Midbrain (tissue), 1 donor: ENCODE measurements at places on chromosomes 1 and 21.

DNA sequence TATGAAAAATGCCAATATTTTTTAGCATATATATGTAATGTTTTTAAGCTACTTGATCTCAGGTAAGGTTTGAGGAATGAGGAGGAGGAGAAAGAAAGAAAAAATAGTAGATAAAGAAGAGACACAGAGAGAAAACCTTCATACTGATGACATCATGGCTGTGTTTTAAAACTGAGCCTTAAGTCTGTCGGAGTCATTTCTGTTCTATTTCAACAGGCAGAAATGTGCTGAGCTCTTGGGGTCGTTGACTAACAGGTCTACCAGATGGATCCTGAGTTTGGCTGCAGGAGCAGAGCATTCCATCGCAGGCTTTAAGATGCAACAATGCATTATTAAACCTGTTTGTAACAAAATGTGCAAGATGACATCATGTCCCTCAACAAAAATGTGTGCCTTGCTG, 356.0 kb downstream of the TGFB2 start:
- no peak for DNase-seq

- DNase-seq = no peak
Observed at GRCh38 chr1:101330427-101331130, 93.8 kb downstream of the S1PR1 start.

DNA sequence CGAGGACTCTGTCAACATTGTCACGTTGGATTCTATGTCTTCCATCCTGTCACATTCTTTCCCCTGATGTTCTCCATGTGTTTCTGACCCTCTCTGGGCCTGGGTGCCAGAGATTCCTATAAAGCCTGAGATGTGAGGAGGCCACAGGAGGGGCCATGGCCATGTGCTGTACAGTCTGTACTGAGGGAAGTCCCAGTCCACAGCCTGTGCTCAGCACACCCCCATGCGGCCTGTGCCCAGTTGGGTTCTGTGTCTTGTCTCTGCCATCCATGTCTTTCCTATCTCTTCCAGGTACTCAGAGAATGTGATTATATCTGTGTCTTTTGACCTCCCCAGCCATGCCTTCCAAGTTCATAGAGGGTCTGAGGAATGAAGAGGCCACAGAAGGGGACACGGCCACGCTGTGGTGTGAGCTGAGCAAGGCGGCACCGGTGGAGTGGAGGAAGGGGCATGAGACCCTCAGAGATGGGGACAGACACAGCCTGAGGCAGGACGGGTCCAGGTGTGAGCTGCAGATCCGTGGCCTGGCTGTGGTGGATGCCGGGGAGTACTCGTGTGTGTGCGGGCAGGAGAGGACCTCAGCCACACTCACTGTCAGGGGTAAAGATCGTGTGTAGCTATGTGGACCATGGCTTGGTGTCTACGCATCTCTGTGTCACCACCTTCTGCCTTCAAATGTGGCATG, 86.1 kb downstream of the OBSCN start:
- no peak for DNase-seq

DNA sequence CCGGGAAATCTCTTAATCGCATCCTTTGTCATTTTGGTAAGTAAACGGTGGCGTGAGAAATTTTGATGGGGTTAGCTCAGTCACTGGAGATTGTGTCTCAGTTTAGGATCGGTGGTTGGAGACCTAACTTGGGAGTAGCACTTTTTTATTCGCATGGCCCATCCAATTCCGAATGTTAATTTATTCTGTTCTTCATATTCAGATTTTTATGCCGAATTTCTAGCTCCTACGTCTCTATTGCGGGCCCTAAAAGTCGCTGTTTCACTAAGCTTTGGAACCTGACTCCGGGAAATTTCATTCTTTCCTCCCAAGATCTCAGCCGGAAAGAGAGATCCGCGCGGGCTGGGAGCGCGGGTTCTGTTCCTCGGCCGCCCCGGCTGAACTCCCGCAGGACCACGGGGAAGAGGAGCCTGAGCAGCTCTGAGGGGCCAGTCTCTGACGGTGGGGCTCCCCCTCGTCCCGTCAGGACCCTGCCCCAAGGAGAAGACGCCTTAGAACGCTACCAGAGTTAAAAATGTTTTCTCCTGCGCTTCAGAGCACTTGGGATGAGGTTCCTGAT, 279.7 kb downstream of the FAM72C start:
- DNase-seq = no peak

GRCh38 chr1:180898441-180899219, 14.1 kb upstream of the KIAA1614 start:
- DNase-seq = no peak

GRCh38 chr21:42574234-42575027, 60.8 kb downstream of the SLC37A1 start:
- DNase-seq = no peak

DNA sequence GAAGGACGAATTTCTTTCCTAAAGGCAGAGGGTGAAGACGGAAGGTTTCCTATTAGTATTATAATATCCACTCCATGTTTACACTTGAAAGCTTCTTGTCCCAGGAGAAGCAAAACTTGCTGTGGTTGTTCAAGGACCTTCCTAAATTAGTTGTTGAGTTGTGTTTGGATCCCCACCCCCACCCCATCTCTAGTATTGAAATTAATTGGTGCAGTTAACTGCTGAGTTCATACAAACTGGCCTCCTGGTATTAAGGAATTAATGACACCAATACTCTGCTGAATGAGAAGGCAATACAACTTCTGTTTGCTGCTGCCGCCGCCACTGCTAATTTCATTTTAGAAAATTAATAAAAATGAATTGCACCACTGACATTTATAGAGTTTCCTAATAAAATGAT, 308.8 kb downstream of the CAMTA1 start:
- DNase-seq = no peak

DNA sequence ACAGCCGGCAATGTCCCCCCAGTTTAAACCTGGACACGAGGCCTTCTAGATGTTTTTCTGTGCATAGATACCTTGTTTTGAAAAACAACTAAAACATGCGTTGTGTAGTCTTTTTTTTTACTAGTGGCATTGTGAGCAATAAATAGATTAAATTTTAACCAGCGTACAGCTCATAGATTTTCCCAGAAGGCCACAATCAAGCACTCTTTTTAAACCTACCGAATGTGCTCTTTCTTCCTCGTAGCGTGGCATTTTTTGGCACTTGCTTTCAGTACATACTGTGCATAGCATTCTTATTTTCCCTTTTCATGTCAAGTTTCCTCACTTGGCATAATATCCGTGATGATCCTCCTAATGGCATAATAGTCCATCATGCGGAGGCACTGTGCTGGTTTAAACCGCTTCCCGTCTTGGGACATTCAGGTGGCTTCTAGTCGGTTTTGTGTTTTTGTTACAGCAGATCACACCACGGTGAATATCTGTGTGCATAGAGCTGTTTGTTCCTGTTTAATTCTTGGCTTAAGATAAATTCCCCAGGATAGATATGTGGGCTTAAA, 95.3 kb downstream of the PDE9A start:
- no peak for DNase-seq

- DNase-seq = no peak
Observed at GRCh38 chr1:65596768-65597167, 176.3 kb downstream of the LEPR start.

GRCh38 chr1:181514298-181515290, 31.3 kb downstream of the CACNA1E start:
- no peak for DNase-seq

DNA sequence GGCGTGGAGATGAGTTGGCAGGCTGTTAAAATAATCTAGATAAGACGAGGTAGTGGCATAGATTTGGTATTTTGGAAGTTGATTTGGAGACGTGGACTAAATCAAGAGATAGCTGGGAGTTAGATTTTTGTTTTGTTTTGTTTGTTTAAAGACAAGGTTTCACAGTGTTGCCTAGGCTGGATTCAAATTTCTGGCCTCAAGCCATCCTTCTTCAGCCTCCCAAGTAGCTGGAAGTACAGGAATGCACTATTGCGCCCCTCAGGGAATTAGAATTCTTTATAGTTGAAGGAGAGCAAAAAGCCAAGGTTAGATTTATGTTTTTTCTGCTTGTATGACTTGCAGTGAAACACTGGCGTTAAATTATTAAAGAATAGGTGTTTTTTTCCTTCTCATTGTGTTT, 22.3 kb upstream of the SNRPE start:
- DNase-seq = no peak

DNA sequence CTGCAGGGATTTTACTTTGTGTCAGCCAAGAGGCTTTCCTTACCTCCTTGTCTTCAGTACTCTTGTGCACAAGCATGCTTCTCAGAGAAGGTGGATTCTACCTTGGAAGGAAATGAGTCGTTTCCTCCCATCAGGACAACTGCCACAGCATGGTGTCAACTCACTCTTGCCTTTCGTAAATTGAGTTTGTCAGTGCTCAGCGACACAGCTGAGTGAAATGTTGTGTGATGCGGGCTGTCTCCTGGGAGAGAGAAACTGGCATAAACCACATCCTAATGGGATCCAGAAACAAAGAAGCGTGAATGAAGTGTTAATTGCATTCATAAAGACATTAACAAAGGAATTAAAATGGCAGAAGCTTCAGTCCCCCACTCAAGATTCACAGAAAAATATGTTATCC, 51.5 kb upstream of the SLC22A15 start:
- DNase-seq = no peak

- peak; percentile 75 for DNase-seq
Observed at GRCh38 chr1:38941527-38942019, at the start of gene RHBDL2. Gene RHBDL2 (minus strand): TSS chr1:38941830. CDS start chr1:38919212, 22,618 bp downstream.

- no peak for DNase-seq
Observed at GRCh38 chr1:179938752-179939151, 15.9 kb upstream of the CEP350 start.

DNA sequence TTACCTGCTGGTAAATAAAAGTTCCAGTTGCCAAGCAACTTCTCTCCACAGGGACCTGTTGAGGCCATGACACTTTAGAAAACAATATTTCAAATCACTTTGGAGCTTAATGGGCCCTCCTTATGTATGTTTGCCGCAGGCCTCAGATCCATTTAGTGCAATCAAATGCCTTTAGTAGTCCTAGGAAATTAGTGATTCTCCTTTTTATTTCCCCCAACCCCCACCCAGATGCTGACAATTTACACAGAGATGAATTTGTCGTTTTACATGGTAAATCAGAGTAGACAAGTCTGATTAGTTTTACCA, 83.6 kb downstream of the CLIC4 start:
- DNase-seq = no peak

DNA sequence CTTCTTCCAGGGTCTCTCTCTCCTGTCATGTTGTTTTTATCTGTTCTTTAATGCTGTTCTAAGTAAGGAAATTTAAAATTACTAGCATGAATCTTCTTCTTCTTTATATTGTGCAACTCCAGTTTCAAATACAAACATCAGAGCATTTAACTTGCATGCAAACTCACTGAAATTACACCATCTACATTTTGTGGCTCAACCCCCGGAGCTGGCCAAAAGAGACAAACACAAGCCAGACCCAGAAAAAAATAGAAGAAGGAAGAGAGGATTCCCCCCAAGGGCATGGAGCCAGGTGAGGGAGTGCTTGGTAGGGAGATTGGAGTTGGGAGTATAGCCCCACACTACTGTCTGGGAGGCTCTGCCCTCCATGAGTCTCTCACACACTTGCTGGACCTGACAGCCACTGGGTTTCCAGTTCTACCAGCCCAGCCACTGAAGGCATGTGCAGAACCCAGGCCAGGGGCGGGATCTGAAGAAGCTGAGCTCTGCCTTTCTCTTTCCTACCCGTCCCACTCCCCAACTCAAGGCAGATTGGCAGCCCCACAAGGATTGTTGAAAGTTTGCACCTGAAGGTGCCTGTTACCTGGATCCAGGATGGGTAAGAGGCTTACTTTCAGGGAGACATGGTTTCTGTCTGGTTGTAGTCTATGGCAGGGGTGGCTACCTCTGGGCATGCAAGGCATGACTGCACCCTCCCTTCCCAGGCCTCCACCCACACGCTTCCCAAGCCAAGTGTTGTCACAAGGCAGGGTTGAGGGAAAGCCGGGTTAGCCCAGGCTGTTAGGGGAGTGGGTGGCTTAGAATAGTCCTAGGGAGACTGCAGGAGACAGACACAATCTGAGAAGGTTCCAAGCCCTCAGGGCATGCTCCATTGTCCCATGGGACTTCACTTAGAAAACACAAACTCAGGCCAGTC, 297.2 kb downstream of the TGFB2 start:
- DNase-seq = no peak

DNA sequence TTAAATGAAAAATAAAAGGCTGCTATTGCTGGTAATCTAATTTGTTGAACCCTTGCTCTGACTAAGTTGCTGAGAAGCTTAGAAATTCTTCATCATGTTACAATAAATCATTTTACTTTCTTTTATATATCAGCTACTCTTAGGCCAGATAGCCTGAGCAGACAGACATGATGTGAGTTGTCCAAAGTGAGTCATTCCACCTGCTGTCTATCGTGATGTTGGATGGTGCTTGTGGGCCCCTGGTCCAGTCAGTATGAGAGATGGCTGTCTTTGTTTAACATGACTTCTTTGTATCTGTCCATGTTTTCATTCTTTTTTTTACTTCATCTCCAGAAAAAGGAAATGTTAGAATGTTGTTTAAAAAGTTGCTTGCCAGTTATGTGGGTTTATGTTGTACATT, 188.8 kb downstream of the ADGRL2 start:
- no peak for DNase-seq

GRCh38 chr1:32239337-32239736, 7.7 kb upstream of the FAM167B start:
- DNase-seq = no peak

DNA sequence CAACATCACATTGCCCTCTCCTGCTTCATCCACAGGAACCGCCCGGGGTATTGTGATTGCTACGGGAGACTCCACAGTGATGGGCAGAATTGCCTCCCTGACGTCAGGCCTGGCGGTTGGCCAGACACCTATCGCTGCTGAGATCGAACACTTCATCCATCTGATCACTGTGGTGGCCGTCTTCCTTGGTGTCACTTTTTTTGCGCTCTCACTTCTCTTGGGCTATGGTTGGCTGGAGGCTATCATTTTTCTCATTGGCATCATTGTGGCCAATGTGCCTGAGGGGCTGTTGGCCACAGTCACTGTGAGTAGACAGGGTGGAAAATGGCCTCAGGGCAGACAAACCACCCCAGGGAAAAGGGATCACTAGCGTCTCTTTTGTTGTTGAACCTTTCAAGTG, 12.7 kb downstream of the ATP1A4 start:
- DNase-seq = no peak

GRCh38 chr1:203176273-203177035, 828 bp upstream of the MYBPH start:
- DNase-seq = no peak

- DNase-seq = no peak
Observed at GRCh38 chr1:25657883-25658760, 41.5 kb downstream of the MAN1C1 start.

DNA sequence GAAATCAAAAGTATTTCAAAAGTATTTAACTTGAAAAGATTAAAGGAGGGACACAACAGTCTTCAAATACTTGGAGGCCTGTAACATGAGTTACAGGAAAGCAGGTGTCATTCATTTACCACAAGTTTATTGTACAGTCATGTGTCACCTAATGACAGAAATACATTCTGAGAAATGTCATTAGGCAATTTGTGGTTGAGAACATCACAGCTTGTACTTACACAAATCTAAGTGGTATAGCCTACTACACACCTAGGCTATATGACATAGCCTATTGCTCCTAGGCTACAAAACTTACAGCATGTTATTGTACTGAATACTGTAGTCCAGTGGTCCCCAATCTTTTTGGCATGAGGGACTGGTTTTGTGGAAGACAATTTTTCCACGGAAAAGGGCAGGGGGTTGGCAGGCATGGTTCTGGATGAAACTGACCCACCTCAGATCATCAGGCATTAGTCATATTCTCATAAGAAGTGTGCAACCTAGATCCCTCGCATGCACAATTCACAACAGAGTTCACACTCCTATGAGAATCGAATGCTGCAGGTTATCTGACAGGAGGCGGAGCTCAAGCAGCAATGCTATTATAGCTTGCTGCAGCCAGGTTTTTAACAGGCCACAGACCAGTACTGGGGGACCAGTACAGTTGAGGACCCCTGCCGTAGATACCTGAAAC, 25.0 kb upstream of the PHTF1 start:
- no peak for DNase-seq
